NCI-H2081 (cell line): ENCODE measurements at places on chromosomes 13 and 19.

- peak; percentile 34 for DNase-seq
These were observed 435 bp upstream of the ZNF382 start for GRCh38 chr19:36604656-36605100.

DNA sequence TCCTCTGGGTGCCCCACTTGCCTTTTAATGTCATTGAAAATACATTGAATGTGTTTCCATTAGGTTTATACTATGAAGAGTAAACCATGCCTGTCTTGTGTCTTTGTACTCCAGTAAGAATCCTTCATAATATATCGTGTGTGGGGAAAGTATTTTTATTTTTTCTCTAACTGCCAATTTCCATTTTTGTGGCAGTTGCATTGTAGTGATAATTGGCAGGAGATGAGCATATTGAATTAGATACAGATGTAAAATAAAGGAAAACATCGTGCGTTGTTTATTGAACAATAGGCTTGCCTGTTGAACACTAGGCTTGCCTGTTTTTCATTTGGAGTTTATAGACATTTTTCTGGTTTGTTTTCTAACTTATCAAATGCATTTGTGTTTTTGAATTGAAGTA lies 218.8 kb downstream of the NBEA start:
- DNase-seq: no peak

GRCh38 chr13:101691341-101691860 lies 238.9 kb downstream of the ITGBL1 start:
- DNase-seq: peak; percentile 24

DNA sequence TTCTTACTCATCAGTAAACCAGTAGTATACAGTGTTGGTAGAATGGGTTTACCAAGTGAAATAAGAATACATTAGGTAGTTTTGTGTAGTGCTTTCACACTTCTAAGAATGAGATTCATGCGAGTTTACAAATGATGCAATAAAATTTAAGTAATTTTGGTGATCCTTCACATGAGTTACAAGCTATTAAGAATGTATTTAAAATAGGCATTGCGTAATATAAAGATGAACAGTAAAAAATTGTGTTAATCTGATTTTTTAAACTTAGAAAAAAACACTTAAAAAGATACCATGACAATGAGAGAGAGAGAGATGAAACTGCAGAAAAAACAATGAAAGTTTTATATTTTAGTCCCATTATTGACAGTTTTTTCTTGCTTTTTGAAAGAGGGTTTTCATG lies 570.5 kb downstream of the SLITRK6 start:
- DNase-seq: no peak

GRCh38 chr13:110485604-110486003 lies 75.9 kb downstream of the RAB20 start:
- DNase-seq: no peak

DNA sequence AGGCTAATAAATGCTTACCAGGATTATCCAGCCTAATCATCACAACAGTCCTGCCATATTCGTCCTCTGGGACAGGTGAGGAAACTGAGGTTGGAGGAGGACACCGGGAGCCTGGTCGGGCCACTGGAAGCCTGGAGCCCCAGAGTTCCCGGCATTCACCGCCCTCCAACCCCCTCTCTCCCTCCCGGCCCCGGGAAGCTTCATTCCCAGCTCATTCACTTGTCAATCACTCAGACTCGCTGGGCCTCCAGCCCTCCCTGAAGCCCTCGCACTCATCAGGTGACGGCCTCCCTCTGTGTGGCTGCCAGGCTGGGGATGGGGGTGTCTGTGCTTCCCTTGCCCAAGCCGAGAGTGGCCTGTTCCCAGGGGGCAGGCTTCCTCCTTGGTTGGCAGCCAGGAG lies 22.5 kb upstream of the ZNF99 start:
- DNase-seq: no peak

- DNase-seq: no peak
These were observed 364.2 kb downstream of the IRS2 start for GRCh38 chr13:109422161-109422560.

- no peak for DNase-seq
These were observed 49.9 kb downstream of the EDNRB start for GRCh38 chr13:77868717-77869116.

DNA sequence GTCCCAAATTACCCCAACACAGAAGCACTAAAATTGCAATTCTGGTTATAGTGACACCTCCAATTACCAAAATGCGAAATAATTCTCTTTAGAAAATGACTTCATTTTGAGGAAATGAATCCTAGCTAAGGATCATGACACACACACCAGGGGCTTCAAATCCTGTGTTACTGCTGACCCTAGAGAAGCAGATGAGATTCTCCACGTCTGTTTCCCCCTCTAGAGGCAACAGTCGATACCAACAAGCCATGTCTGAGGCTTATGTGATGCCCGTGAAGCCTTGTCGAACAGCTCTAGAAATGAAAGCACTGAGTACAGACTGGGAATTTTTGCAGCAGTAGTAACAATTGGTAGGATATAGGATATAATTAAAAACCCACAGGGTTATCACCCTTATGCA lies 153.6 kb upstream of the TMTC4 start:
- no peak for DNase-seq

- DNase-seq: no peak
These were observed 127.0 kb downstream of the UGGT2 start for GRCh38 chr13:95926231-95926630.

GRCh38 chr13:113369881-113370280 lies 6.0 kb upstream of the GRTP1 start:
- no peak for DNase-seq

DNA sequence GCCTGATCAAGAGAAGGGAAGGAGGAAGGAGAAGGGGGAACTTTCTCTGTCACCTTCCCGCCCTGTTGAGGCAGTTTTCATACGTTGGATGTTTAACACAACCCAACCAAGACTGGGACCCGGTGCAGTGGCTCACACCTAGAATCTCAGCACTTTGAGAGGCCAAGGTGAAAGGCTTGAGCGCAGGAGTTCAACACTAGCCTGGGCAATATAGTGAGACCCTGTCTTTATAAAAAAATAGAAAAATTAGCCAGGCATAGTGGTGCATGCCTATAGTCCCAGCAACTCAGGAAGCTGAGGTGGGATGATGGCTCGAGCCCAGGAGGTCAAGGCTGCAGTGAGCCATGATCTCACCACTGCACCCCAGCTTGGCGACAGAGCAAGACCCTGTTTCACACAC lies 59.4 kb upstream of the PEG3 start:
- no peak for DNase-seq

GRCh38 chr19:18650021-18650390 lies 13.2 kb downstream of the KLHL26 start:
- no peak for DNase-seq

- no peak for DNase-seq
These were observed 63.1 kb downstream of the GSX1 start for GRCh38 chr13:27855381-27855780.

- no peak for DNase-seq
These were observed 123.1 kb downstream of the SPRY2 start for GRCh38 chr13:80217614-80218456.

GRCh38 chr19:45999653-46000121 lies 4.4 kb downstream of the CCDC61 start:
- no peak for DNase-seq

- no peak for DNase-seq
These were observed 59.2 kb downstream of the STK24 start for GRCh38 chr13:98517576-98518310.

- no peak for DNase-seq
These were observed 504.9 kb downstream of the FGF9 start for GRCh38 chr13:22175815-22176214.

GRCh38 chr19:6518145-6518911 lies 12.5 kb upstream of the TNFSF9 start:
- no peak for DNase-seq

DNA sequence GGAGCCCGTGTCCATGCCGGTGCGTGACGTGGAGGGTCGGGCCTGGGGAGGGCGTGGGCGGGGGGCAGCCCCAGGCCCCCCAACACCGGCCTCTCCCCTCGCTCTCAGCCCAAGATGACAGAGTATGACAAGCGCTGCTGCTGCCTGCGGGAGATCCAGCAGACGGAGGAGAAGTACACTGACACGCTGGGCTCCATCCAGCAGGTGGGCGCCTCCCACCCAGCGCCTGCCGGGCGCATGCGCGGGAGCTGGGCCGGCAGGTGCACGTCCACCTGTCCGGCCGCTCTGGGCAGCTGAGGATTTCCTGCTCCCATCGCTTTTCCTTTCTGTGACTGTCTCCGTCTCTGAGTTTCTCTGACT lies 49.8 kb downstream of the VAV1 start:
- no peak for DNase-seq

DNA sequence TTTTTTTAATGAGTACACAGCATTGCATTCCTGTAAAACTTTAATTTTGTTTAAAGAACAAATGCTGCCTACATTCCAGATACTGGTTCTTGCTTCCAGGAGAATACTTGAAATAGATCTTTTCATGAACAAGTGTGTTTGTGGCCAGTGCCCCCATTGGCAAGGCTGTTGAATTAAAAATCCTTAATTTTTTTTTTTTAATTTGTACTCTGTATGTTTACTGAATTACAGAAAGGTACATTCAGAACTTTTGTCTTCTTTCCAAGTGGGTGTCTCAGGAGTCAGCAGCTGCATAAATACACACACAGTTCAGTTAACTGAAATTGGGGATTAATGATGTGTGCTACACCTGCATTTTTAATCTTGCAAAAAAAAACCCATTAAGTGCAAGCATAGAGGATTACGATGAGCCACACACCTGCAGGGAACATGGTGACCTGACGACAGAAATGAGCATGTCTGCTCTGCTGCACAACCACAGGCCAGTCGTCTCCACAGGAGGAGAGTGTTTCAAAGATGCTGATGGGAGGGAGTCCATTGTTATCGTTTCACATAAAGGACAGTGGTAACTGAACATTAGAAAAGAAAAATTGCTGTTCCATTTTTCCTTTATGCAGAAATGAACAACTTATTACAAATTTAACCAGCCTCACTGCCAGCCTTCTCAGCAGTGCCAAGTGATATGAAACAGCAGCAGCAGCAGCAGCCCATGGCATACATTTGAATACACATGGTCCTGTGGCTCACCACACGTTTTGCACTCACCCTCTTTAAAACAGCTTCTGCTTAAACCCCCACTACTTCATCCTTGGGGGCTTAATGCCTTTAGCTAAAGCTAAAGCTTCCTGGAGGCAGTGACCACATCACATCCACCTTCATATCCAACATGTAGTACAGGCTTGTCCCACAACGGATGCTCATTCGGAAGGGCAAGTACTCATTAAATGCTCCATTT lies 72.3 kb upstream of the RFC3 start:
- DNase-seq: peak; percentile 84

DNA sequence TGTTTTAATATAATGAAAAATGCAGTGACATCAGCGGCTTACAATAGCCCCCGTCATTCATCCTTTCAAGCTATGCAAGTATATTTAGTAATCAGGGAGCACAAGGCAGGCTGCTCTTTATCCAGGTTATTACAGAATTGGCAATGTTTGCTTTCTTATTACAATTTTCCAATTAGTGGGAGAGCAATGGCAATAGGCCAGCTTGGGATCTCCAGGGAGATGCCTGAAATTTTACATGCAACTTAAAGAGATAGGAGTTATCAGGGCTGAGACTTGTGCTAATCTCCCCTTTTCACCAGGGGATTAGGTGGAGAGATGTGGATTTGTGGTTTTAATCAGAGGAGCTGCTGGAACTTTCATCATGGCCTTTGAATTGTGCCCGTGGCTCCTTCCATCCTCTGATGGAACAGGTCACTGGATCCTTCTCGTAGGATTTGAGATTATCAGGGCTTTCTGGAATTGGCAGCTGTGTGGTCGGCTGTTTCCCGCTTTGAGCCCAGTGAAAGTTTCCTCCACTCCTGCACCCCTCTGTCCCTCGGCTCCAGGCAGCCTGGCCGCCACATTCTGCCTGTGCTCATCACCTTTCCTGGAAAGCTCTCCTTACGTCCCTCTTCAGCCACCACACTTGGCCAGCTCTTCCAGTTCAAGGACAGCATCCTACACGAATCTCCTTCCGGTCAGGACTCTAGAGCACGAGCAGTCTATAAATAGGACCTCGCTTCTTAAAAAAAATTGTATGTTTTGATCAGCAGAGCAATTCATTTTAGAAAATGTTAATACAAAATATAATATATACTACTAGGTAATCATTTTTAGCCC lies 47.0 kb downstream of the CBY2 start:
- peak; percentile 38 for DNase-seq

- DNase-seq: peak; percentile 24
These were observed at the start of gene TRPC4 for GRCh38 chr13:37869756-37870488. TSS of gene TRPC4 (minus strand) at chr13:37869772. CDS start at chr13:37783333, 86,439 bp downstream.

GRCh38 chr13:113922412-113923118 lies 51.3 kb downstream of the C13orf46 start:
- no peak for DNase-seq

DNA sequence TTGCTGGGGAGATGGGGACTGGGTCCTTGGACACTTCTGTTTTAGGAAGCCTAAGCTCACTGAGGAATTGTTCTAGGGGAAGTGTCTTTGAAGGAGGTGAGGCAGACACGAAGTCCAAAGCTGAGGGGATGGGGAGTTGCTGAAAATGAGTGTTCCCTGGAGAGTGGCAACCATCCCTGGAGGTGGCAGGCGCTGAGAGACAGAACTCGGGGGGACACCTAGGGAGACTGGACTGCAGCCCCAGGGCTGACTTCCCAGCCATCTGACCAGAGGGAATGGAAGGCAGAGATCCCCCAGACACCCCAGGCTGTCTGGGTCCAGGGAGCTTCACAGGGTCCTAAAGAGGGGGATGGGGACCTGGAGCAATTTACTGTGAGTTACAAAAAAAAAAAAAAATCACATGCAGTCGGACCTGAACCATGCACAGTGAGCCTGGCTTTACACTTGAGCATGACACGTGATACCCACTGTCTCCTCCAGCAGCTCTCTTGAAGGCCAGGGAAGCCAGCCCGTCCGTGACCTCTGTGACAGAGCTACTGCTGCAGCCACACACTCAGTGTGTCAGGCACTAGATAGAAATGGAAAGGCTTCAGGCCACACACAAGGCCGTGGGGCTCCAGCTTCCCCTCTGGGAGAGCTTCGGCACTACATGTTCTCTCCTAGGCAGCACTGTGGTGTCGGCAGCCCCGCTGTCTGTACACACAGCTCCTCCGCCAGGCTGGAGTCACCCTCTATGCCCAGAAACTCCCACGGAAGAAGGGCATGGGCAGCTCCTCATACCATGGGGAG lies 77.1 kb upstream of the KCTD15 start:
- no peak for DNase-seq

- no peak for DNase-seq
These were observed 9.4 kb downstream of the FOSB start for GRCh38 chr19:45477186-45477585.

DNA sequence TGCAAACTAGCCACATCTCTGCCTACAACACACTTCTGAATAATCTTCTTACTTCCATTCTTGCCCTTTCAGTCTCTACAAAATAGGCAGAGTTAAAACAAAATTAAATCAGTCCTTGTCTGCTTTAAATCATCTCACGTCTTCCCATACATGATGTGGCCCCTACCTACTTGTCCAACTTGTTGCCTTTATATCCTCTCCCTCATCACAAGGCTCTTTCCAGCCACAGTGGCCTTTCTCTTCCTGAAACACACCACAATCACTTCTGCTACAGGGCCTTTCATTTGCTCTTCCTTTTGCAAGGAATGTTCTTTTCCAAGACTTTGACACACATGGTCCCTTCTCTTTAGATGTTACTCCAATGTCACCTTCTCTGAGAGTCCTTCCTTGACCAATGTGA lies 1.7 kb downstream of the RBM26 start:
- no peak for DNase-seq
